SW 1271 (cell line): ENCODE measurements at places on chromosomes 5 and 9.
A peak's percentile ranks its signal among the peaks of the same experiment; 100 is the strongest.

GRCh38 chr9:18297056-18297841, 176.7 kb upstream of the ADAMTSL1 start:
- DNase-seq = no peak

DNA sequence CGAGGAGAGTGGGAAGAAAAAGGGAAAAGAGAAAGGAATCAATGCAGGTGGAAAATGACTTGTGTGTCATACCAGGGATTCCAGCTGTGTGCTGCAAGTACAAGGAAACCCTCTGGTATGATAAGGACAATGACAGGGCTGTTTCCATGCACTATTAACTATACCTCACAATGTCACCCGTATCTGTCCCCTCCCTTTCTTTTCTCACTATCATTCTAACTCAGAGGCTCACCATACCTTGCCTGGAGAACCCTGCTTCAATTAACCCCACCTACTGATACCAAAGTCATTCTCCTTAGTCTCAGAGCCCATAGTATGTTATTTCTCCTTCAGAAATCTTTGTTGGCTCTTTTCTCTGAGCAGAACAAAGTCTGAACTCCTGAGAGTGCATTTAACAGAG, 236.2 kb upstream of the NREP start:
- no peak for DNase-seq

- no peak for DNase-seq
Measured at GRCh38 chr5:90985341-90985740, 397.8 kb downstream of the ARRDC3 start.

- no peak for DNase-seq
Measured at GRCh38 chr9:93244510-93245436, 60.8 kb downstream of the WNK2 start.

GRCh38 chr5:113102121-113102531, 125.5 kb downstream of the DCP2 start:
- no peak for DNase-seq

DNA sequence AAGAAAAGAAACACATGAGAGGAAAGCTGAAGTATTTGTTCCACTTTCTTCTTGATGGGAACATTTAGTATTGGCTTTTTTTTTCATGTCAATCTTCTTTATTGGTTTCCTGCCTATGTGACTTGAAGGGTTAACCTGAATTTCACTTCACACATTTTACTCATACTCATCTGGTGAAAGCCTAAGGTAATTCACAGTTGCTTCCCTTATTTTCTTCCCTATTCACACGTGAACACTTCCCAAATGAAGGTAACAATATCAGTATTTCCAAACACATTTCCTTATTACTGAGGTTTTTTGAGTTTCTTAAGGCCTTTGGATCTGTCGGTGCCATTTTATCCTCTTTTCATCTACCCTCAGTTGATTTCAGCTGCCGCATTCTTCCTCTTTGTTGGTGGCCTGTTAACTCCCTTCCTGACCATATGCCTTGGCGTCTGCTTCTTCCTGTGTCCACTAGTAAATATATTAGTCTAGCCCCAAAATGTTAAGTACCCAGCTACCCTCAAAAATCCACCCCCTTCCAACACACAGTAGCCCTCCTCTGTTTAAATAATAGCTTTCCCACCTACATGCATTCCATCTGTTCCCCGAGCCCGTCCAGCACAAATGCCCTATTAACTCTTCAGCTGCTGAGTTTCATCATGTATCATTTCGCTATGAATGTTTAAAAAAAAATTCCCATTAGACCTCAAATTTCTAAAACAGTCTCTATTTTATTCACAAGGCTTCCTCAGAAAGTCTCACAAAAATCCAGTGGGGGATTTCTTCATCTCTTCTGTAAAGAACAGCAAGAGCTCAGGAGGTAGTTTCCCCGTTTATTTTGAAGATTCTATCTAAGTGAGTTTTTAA, 97.3 kb downstream of the USP20 start:
- no peak for DNase-seq

GRCh38 chr5:134794082-134794481, 35.5 kb downstream of the DDX46 start:
- no peak for DNase-seq

DNA sequence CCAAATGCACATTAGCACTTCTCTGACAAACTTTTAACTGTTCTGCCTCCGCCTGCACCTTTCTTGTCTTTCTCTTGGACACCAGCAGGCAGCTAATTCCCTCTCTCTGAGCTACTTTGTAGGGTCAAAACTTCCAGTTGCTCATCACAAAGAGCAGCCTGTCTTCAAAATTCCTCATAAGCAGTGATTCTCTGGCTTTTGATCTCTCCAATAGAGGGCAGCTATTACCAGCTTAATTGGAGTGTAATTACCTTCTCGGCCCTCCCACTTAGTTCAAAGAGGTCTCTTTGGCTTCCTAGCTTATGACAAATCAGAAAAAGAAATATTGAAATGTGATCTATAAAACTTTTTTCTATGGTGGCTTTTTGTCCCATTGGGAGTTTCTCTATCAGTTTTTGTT, 43.6 kb upstream of the RAD23B start:
- DNase-seq = peak; percentile 56

GRCh38 chr9:112012026-112012902, 115.7 kb downstream of the UGCG start:
- DNase-seq = peak; percentile 92
